ENCODE measurements at places on chromosomes 3 and 15. TPM values are rescaled to one million over a fixed set of nuclear protein-coding genes. Genes with fewer than 3 reads are reported as not detected.

CDC25A gene
- total RNA-seq = 0.80 TPM

AADACL2 gene
- total RNA-seq = not detected

BOC gene
- 56.6 TPM for total RNA-seq

HES1 gene
- 87.2 TPM for total RNA-seq

CD200R1 gene
- 1.3 TPM for total RNA-seq

DNA sequence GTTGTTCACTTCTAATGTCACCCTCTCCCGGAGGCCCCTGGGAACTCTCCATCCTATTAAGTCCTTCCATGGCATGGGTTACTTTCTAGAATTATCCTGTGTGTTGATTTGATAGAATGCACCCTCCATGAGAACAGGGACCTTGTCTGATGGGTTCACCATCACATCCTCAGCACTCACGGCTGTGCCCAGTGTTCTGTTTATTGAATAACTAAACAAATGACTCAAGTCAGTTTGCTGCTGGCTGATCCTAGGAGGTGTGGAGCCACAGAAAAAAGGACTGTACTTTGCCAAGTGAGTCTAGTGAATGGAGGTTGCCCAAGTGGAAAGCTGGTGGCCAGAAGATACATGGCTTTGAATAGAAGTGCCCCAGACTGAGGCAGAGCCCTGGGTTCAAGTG, 48.5 kb upstream of the RAB6B start:
- no peaks in the 10 kb centered on the region for H3K36me3 ChIP-seq
- no peak for DNase-seq
- no peak overlapping the region for H3K4me3 ChIP-seq
- no peaks in the 10 kb centered on the region for H3K27me3 ChIP-seq

- no peaks in the 10 kb centered on the region for H3K27me3 ChIP-seq
- no peak overlapping the region for H3K27ac ChIP-seq
- no peaks in the 10 kb centered on the region for H3K36me3 ChIP-seq
Measured at GRCh38 chr15:71117714-71118305, 2.5 kb downstream of the THSD4 start.

DNA sequence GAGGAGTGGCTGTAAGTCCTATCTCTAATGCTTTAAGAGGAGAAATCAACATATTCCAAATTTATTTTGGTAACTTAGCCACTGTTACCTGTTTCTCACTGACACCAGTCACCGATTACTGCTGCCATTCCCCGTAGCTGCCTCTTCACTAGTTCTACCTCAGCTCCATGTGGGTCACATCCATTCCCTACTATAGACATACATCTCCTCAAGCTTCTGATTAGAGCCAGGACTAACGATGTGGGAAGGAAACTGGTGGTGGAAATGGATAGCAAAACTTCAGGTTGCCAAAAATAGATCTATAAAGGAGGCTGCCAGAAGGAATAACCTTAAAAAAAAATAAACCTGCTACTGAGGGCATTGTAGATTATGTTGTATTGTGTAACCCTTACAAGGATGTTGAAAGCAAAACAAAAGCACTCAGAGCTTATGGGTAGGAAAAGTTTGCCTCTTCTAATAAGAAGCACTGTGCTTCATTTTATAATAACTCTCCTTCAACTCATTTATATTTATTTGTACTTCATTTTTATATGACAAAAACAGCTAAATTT, 56.0 kb downstream of the KAT2B start:
- no peaks in the 10 kb centered on the region for H3K36me3 ChIP-seq
- no peak for DNase-seq
- H3K27me3 ChIP-seq = no peaks in the 10 kb centered on the region
- H3K4me1 ChIP-seq = no peaks in the 10 kb centered on the region
- no peak overlapping the region for H3K27ac ChIP-seq
- no peak overlapping the region for H3K4me3 ChIP-seq

- H3K27ac ChIP-seq = no peak overlapping the region
- H3K4me1 ChIP-seq = no peaks in the 10 kb centered on the region
- no peak overlapping the region for H3K4me3 ChIP-seq
- H3K27me3 ChIP-seq = no peaks in the 10 kb centered on the region
- no peak for DNase-seq
Measured at GRCh38 chr3:102059145-102059943, 210.0 kb downstream of the NFKBIZ start.

GRCh38 chr15:96363707-96364106, 33.2 kb downstream of the NR2F2 start:
- H3K27me3 ChIP-seq = no peaks in the 10 kb centered on the region
- H3K4me1 ChIP-seq = no peaks in the 10 kb centered on the region
- H3K36me3 ChIP-seq = no peaks in the 10 kb centered on the region
- H3K4me3 ChIP-seq = no peak overlapping the region
- DNase-seq = no peak
- no peak overlapping the region for H3K27ac ChIP-seq

DNA sequence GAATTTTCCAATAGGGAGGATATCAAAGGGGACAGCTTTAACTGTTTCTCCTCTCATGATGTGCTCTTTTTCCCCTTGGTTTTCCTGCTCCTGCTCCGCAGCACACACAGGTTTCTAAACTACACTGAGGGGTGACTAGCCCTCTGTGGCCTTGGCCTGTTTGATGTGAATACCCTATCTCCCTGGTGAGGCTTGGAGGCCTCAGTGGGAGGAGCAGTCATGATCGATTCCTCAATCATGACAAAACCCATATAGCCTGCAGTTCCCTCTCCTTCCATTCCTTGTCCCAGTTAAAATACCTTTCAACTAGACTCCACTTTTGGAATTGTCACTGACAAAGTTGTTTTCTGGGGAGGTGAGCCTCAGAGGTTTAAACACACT, 24.0 kb upstream of the USP3 start:
- no peaks in the 10 kb centered on the region for H3K36me3 ChIP-seq
- no peaks in the 10 kb centered on the region for H3K4me1 ChIP-seq
- no peak overlapping the region for H3K4me3 ChIP-seq
- no peaks in the 10 kb centered on the region for H3K27me3 ChIP-seq
- no peak for DNase-seq
- H3K27ac ChIP-seq = no peak overlapping the region

DNA sequence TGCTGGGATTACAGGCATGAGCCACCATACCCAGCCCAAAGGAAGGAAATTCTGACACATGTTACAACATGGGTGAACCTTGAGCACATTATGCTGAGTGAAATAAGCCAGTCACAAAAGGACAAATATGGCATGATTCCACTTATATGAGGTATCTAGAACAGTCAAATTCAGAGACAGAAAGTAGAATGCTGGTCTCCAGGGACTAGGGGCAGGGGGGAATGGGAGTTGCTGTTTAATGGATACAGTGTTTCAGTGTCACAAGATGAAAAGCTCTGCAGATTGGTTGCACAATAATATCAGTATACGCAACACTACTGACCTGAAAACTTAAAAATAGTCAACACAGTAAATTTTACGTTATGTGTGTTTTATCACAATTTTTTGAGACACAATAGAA, 4.1 kb downstream of the SPATA12 start:
- H3K27me3 ChIP-seq = no peaks in the 10 kb centered on the region
- H3K4me1 ChIP-seq = no peaks in the 10 kb centered on the region
- H3K27ac ChIP-seq = no peak overlapping the region
- no peak for DNase-seq
- H3K4me3 ChIP-seq = no peak overlapping the region

- H3K4me1 ChIP-seq = no peaks in the 10 kb centered on the region
- H3K36me3 ChIP-seq = no peaks in the 10 kb centered on the region
- H3K4me3 ChIP-seq = no peak overlapping the region
- peak overlapping the region; percentile 82 for H3K27ac ChIP-seq
Measured at GRCh38 chr15:99142562-99142961, 37.7 kb downstream of the SYNM start.

GRCh38 chr15:87354661-87355410, 901.7 kb downstream of the NTRK3 start:
- H3K27ac ChIP-seq = no peak overlapping the region
- H3K36me3 ChIP-seq = no peaks in the 10 kb centered on the region
- H3K27me3 ChIP-seq = no peaks in the 10 kb centered on the region
- no peak overlapping the region for H3K4me3 ChIP-seq
- no peak for DNase-seq
- H3K4me1 ChIP-seq = no peaks in the 10 kb centered on the region

Measured in breast epithelium (tissue), 4 donors.